ENCODE measurements at places on chromosomes 7 and 10. TPM values are rescaled to one million over a fixed set of nuclear protein-coding genes. Genes with fewer than 3 reads are reported as not detected.

Gene VTI1A
- 23.5 TPM for total RNA-seq

GRCh38 chr7:151077705-151078232 lies 2.8 kb downstream of the FASTK start:
- DNase-seq = no peak

DNA sequence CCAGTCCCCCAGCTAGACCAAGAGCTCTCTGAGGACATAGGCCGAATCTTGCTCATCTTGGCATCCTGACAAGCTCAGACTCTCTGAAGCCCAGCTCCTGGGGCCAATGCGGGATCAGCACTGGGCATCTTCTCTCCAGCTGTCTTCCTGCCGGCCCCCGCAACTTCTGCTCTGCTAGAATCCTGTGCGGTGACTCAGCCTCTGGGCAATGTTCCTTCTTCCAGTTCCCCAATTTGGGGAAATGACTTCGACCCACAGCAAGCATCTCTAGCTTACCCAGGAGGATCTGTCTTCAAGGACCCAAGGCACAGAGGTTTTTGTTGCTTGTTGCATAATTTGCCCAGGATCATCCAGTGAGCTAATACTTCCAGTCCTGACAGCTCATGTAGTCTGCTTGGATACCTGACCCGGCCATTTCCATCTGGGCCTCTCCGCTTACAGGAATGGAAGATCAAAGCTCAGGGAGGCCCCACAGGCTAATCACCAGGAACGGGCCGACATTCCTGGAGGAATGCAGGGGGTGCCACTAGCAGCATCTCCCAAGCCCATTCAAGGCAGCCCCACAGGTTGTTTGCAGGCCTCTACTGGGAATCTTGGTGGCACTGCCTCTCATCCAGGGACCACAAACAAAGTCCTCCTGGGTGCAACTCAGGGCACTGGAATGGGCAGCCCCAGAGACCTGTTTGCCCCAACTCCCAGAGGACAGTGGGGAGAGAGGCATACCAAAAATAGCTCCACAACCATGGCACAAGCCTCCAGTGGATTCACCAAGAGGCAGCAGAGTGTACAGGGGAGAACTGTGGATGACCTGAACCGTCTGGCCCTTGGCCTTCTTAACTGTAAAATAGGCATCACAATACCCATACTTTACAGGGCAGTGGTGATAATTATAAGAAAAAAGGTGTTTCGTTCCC lies 151.9 kb downstream of the NEURL1 start:
- peak; percentile 76 for DNase-seq

DNA sequence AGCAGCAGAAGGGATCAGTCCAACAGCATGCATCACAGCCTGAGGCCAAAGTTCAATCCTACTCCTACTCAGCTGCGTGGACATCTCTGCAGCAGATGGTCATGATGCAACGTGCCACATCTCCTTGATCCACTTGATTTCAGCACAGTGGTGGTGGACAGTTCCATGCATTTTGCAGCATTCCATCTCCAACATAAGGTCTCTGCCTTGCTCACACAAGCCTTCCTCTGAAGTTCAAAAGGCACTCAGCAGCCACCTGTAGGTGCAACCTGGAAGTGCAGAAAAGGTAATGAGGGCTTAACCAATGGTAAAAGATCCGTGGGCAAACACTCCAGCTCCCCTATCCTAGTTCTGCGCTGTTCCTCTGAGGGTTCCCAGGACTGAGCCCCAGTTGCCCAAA lies 57.5 kb upstream of the CHCHD3 start:
- peak; percentile 41 for DNase-seq

DNA sequence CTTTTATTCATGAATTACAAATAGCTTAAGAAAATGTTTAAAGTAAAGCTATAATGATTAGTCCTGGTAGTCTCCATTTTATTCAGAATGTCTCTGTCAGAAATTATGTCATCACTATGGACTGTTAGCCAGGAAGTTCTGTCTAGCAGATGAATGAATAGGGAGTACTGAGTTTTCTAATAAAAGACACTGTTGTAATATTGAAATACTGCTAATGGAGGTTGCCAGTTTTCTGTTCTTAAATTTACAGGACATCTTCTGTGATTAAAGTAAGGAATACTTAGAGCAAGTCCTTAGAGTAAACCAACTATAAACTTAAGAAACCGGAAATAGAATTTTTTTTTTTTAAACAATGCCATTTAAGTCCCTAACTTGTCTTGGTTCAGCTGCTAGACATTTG lies 309.8 kb downstream of the ADK start:
- DNase-seq = peak; percentile 53

DNA sequence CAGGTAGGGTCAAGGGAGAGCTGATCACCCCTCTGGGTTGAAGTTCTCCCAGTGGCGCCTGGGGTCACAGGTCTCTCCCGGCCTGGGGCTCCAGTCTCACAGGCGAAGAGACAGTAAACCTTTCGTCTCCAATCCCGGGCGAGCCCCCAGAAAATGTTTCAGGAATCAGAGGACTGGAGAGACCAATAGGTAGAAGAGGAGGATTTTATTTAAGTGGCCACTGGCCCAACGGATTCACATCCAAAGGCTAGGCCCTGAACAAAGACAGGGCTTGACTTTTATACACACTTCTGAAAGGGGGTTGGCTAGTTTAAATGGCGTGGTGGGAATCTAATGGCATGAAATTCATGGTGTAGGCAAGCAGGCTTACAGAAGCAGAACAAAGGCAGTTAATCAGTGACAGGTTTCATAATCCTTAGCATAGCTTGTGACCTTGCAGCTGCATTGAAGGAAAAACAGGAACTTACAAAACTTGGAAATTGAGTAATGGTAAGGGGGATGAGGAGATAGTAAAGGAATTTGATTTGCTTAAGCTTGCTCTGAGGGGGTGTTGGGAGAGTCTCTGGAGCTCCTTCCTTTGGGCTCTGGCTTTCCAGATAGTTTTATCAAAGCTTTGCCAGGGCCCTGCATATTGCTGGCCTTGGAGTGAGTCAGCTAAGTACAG lies 105.5 kb downstream of the TRIM24 start:
- DNase-seq = no peak

DNA sequence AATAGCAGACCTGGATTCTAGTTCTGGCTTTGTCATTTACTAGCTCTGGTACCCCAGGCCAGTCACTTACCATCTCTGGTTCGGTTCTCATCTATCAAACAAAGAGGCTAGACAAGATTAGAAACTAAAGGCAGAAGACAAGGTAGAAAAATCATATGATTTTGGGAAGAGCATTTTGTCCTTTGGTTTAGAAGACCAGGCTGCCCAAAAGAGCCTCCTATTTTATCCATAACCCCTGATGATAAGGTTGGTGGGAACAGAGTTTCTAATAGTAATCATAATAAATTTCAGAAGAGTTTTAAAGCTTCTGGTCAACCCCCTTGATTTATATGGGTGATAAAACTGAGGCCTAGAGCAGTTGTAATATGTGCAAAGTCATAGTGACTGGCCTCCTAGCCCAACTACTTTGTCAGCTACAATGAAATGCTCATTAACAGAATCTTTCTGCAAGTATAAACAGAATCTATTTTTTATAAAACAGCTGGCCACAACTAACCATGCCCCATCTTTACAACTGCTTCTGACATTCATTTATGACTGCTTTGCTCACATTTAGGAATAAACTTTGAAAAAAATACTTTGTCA lies 23.4 kb downstream of the COX15 start:
- no peak for DNase-seq

DNA sequence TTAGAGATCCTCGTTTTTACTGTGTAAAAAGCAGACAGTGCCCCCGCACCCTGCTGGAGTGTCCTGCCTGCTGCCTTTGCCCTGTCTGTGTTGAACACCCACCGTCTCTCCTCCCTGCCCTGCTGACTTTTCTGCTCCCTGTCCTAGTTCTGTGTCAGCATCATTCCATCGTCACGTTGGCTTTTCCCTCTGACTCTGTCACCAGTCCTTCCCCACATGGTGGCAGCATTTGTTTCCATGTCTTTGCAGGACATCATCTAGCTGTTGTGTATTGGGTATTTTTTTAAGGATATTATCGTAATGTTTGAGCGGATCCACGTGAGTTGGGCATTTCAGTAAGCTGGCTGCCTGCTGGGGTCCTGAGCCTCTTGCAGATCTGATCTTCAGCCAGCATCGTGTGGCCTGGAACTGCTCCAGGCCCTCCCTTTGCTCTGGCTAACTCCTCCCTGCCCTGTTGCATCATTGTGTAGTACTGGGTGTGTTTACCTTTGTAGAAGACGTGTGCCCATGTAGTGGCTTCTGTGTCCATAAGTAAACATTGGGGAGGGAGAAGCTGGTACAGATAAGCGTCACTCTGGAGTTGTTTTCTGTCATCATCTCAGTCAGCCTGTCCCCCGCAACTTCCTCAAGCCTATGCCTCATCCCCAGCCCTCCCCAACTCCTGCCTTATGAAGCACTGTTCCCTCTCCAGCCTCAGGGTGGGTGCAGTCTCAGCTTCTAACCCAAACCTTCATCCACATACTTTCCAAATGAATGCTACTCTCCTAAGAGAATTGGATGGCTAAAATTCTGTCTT lies 44.3 kb downstream of the TRRAP start:
- no peak for DNase-seq

Gene CRPPA
- 6.6 TPM for total RNA-seq

- DNase-seq = no peak
Measured at GRCh38 chr7:117273814-117274225, 49.0 kb downstream of the WNT2 start.

Gene SAP25
- total RNA-seq = 0.98 TPM

Gene TUBB8
- total RNA-seq = 0.09 TPM

Gene ENTPD7
- total RNA-seq = 4.8 TPM

Gene TRIM74
- total RNA-seq = 0.49 TPM

DNA sequence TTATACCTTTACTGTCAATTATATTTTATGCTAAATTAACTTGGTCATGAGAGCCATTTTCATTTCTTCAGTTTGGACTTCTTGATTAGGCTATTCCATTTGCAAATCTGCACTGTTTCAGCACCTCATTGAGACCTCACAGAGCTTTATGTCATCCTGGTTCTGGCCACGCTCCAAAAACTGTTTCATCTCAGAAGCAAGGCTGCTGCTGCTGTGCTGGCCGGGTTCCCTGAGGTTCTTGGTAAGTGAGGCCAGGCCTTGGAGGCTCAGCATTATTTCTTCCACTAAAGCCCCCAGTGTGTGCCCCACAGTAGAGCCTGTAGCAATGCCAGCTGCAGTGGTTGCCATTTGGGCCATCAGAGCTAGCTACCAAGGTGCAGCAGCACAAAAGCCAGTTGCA lies 7.8 kb upstream of the ZNF485 start:
- peak; percentile 46 for DNase-seq

Gene OPALIN
- not detected for total RNA-seq

GRCh38 chr7:82566752-82567151 lies 123.2 kb upstream of the CACNA2D1 start:
- DNase-seq = peak; percentile 14

DNA sequence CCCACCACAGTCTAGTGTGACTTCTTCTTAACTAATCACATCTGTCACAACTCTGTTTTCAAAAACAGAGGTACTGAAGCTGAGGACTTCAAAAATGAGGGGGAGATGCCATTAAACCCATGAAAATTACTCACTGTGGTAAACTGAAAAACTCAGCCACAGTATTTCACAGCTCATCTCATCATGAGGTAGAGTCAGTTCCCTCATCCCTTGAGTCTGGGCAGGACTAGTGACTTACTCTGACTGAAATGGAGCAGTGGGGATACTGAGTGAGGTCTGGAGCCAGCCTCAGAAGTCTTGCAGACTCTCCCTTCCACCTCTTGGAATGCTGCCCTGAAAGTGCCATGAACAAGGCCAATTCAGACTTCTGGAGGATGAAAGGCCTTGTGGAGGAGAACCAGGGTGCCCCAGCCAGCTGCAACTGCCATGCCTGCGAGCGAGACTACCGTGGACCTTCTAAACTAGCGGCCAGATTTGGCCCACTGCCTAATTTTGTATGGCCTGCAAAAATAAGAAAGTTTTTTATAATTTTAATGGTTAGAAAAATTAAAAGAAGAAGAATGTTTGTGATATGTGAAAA lies 24.7 kb upstream of the ANKRD1 start:
- no peak for DNase-seq

- no peak for DNase-seq
Measured at GRCh38 chr10:129415215-129416140, 51.6 kb upstream of the MGMT start.

DNA sequence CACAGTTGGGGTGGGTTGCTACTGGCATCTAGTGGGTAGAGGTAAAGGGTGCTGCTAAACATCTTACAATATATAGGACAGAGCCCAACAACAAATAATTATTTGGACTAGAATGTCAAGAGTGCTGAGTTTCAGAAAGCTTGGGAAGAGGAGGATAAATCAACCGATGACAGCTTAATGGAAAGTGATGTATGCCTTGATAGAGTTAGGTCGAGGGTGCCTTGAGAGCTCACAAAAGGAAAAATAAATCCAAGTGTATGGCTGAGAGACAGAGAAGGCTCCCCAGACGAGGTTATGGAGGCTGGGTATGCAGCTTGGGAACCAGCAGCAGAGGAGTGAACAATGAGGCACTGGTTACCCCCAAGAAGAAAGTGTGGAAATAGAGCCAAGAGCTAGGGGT lies 211.1 kb downstream of the HDAC9 start:
- no peak for DNase-seq

DNA sequence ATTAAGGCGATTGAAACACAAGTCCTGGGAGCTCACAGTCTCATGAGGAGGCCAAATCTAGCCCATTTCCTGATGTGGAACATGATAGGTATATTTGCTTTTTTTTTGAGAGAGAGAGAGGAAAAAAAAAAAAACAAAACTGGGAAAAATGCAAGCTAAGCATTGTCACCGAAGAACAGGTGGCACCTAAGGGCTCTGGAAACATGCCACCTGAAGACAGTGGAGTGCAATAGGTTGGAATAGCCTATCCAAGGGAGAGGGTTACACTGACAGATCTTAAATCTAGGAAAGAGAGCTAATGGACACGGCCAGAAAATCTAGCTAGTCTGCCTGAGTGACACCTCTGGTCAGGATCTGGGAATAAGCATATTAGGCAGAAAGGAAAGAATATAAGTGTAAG lies 110.2 kb downstream of the SRI start:
- DNase-seq = no peak

GRCh38 chr10:118621304-118621942 lies 26.0 kb upstream of the PRLHR start:
- DNase-seq = no peak

GRCh38 chr10:106169241-106169640 lies 995.3 kb downstream of the SORCS1 start:
- DNase-seq = no peak

DNA sequence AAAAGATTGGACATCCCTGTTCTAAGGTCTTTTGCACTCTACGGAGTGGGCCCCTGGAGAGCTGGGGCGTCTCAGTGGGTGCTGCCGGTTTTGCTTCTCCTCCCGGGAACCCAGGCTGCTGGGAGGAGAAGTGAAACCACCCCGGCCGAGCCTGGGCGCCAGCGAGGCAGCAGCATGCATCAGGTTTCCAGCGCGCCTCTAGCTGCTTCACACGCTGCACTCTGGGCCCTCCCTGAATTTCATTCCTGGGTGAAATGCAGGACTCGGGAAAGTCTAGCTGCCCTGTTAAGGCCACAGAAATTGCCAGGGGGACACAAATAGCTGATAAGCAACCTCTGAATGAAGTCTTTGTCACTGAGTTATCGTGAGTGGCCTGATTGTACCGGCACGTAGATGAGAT lies 127.4 kb downstream of the TRRAP start:
- DNase-seq = peak; percentile 36

Data from muscle of leg (tissue), 16 donors.